ENCODE measurements at places on chromosomes 1 and 21.

DNA sequence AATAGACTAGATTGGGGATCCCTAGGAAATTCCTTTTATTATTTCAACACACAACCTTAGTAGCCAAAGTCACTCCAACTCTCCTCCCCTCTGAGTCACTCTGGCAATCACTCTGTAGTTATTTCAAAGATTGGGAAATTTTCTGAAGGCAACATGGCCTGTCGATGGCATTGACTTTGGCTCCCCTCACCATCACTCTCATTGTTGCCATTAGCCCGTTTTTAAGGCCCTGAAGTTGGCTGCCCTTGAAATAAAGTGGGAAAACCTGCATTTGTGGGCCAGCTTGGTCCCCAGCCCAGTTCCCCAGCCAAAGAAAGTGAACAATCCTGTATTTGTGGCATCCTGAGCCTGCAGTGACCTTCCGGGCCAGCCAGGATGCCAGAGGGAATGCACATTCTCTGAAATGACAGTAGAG, 52.5 kb downstream of the CDC7 start:
- DNase-seq = peak; percentile 57

- DNase-seq = no peak
Measured at GRCh38 chr1:20634594-20635084, 1.4 kb downstream of the PINK1 start.

GRCh38 chr1:244614879-244615278, 38.0 kb upstream of the DESI2 start:
- DNase-seq = no peak

DNA sequence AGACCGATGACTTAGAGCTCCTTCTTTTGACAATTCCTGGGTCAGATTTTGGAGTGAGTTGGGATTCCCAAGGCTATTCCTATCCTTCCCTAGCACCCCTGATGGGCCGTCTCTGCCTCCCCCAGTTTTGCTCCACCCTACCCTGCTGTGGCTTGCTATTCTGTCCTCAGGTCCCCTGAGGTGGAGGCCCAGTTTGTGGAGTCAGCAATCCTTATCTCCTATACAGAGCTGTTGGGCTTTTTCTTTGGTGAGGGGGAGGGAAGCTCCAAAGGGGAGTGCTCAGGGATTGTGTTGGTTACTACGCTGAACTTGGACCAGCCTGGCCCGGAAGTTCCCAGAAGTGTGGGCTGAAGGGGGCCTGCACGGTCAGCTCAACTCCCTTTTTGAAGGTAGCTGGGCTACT, 7.6 kb downstream of the SESN2 start:
- DNase-seq = no peak

- peak; percentile 81 for DNase-seq
Measured at GRCh38 chr1:116881879-116882520, 27.7 kb upstream of the PTGFRN start.

- no peak for DNase-seq
Measured at GRCh38 chr1:96967311-96967710, 245.7 kb downstream of the PTBP2 start.

DNA sequence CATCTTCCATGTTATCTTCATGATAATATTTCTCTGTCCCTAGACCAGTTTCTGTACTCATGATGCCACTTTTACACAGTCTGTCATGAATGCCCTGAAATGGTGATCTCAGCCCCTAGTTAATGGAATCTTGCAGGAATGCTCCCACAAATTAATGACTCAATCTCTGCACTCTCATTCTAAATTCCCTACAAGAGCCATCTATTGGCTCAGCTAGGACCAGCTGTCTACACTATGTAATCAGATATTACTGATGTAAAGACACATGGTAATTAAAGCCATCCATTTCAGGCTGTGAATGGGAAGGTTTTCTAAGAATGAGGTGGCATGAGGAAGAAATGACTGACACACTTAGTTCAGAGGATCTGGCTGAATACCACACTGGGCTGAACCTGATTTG, 199.1 kb upstream of the KCND3 start:
- no peak for DNase-seq

- no peak for DNase-seq
Measured at GRCh38 chr1:86394416-86394815, 1.7 kb downstream of the ODF2L start.

DNA sequence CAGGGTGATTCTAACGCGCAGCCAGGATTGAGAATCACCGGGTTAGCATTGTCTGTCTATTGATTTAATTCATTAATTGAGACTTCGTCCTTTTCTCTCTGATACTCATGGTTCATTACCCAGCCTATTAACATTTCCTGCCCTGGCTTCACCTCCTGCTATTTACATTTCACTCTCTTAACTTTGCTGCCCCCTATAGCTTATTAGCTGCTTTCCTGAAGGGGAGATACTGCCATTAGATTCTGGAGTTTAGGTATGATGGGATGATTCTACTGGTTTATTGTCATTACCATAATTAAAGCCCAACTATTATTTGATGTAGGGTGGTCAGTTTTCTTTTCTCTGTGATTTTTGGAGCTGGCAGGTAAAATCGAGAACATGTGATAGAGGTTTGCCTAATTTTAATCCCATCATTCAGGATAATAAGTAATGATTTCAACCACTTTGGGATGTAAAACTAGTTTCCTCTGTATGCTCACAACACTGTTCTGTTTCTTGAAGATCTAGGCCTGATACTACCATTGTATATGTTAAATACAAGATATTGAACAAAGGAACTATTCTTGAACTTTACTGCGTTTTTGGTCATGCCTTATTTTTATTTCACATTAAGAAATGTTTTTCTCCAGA, 6.4 kb downstream of the PPP2R5A start:
- no peak for DNase-seq

GRCh38 chr1:7745783-7746182, 25.3 kb upstream of the VAMP3 start:
- DNase-seq = no peak

DNA sequence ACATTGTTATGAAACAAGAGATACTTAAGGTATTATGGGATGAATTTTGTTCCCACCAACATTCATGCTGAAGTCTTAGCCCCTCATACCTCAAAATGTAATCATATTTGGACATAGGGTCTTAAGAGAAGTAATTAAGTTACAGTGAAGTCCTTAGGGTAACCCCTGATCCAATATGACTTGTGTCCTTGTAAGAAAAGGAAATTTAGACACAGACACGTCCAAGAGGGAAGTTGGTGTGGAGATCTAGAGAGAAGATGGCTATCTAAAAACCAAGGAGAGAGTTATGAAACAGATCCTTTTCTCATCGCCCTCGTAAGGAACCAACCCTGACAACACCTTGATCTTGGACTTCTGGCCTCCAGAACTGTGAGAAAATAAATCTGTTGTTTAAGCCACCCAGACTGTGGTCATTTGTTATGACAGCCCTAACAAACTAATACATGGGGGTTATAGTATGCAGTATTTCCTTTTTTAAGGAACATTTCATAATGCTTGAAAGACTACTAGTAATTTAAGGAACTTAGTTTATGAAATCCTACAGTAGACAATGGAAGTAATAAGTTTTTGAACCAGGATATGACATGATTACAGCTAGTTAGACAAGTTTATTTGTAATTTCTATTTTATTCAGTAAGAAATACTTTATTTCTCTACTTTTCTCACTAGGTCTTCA, 875.5 kb upstream of the ADGRL2 start:
- no peak for DNase-seq

DNA sequence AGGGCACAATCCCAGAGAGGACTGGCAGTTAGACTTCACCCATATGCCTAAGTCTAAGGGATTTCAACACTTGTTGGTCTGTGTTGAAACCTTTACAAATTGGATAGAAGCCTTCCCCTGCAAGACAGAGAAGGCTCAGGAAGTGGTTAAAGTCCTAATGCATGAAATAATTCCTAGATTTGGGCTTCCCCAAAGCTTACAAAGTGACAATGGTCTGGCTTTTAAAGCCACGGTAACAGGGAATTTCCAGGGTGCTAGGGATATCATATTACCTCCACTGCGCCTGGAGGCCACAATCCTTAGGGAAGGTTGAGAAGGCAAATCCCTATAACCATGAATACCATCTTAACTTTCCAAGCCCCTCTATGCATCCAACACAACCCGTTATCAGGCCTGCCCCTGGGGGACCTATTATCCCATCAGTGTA, 3.3 kb upstream of the FMO4 start:
- DNase-seq = no peak

- no peak for DNase-seq
Measured at GRCh38 chr1:182598296-182598695, 5.9 kb downstream of the RGS16 start.

DNA sequence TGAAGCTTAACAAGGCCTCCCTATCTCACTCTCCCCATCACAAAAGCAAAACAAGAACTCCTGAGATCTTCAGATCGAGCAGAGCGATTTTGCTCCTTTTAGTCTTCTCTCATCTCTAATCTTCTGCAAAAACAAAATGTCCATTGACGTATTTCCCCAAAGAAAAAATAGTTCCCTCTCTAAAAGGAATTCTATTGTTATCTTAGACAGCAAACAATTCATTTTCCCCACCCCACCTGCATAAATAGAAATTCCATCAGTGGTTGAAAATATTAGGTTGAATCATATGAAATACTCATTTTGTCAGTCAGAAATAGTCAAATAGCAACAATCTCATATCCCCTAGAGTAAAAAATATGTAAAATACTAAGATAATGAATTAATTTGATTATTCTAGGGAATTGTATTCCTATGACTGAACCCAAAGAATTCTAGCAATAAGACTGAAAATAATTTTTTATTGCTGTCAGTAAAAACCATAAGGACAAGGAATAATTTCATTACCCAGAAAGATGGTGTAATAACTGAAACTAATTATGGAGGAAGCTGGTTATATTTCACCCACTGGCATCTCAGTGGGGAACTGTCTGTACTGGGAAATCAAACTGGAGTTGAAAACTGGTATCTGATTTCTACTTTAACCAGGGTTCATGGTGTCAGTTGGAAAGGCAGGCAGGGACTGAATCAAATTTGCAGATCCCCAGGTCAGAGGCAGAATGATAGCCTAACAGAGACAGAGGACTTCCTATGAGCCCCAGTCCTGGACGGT, 51.3 kb downstream of the RHOU start:
- DNase-seq = no peak

DNA sequence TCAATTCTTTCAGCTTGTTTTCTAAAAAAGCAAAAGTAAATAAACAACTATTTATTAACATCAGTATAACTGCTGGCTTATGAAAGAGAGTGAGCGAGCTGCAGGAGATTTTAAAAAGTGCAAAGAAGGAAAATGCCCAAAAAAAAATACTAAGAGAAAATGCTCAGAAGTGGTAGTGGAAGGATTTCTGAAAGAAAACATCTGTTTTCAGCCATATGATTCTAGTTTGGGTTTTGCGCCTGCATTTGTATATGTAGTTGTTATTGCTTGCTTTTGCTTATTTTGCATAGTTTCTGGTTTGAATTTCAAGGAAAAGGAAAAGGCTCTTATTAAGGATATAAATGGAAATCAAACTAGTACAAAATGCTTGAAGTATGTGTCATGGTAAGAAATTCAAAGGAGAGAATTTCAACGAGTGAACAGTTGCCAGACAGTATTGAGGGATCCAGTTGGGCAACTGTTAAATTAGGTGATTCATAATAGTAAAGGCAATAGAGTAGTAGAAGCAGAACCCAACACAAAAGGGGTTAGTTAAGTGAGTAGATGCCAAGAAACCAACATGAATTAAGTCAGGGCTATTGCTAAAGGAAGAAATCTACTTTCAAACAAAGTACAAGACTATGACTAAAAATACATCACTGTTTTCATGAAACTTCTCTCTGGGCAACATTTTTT, 1.2 kb downstream of the GBP5 start:
- peak; percentile 72 for DNase-seq

DNA sequence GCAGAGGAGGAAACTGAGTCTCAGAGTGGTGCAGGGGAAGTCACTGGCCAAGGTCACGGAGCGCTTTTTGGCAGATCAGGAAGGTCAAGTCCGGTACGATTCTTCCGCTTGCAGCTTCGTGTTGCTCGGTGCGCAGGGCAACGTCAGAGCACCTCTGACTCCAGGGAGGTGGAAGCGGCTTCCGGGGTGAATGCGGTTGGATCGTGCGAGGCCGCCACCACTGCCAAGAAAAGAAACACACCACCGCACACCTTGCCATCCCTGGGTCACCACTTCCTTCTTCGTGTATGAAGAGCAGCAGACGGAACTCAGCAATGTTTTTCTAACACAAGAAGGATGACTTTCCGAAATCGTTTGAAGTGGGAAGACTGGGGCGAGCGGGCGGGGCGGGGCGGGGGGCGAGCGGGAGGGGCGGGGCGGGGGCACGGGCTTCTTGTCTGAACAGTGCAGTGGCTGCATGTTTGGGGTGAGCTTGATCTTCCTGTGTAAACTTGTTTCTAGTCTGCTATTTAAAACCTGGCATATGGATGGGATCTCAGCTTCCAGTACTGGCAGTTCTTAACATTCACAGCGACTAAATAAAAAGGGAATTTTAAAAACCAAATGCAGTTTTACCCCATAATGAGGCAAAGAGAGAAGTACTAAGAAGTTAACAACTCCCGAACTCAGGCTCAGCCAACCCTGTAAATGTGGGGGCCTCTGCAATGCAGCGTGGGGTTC, 300.0 kb downstream of the RRAGC start:
- DNase-seq = no peak

- no peak for DNase-seq
Measured at GRCh38 chr1:39411526-39412478, 79.6 kb upstream of the BMP8A start.

DNA sequence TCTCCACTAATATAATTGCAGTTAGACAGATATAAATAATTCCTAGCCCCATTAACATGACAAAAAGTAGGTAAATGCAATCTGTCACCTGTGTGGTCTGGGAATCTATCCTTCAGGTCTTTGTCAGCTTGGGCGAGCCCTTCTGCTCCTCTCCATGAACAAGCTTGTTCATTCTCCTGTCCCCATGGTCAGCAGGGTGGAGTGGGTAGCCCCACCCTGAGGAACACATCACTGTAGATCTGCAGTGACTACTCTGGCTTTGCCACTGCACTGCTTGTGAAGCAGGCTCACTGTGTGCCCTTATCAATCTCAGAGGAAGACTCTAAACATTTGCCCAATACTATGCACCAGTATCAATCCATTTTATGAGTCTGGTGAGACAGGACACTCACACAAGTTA, 279.0 kb downstream of the MATN1 start:
- DNase-seq = no peak

DNA sequence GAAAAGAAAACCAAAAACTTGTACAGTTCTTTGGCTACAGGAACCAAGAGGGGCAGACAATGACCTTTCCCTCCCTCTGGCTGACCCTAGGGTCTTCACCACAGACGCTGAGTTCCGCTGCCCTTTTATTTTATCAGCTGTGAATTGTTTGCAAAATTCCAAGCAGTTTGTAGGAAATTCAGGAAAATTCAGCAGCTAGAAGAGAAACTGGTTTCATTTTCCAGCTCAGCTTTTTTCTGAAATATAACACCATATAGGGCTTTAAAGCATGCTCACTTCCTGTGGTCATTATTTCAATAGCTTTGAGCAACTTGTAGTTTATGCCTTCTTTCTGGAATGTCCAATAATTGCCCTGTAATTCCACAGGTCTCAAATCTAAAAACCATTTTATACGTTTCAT, 5.5 kb upstream of the PIK3R3 start:
- DNase-seq = no peak

DNA sequence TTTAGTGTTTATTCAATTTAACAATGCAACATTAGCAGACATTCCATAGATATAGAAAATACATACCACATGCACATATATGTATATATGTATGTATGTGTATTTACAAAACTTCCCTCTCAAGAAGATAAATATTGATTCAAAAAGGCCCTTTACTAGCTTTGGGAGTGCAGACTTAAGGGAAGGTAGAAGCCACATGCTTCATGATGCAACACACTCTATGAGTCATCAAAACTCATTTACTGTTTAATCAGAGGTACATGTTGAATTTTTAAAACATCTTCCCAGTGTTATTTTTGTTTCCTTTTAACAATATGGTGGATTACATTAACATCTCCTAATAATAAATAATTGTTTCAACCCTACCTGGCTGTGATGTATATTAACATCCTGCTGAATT, 61.4 kb upstream of the KIRREL1 start:
- DNase-seq = peak; percentile 2
